ENCODE measurements at places on chromosomes 7 and 10.

GRCh38 chr7:141911391-141911790 lies 4.8 kb upstream of the OR9A4 start:
- no peak for DNase-seq

DNA sequence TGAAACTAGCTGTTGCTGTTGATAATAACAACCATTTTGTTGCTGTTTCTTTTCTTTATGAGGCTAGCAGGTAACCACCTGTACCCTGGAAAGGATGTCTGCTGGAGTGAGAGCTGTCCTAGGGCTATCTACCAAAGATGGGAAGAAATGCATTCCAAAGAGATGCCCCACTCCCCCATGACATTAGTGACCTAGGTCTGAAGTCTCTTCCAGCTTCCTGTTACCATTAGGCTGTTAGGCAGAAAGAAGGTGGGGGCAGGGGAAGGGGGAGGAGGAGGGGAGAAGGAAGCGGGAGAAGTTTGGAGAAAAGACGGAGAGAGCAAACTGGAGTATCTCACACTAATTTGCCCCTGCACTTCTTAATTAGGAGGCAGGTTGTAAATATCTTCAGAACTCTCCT lies 118.5 kb downstream of the ABLIM1 start:
- DNase-seq = no peak

- DNase-seq = no peak
Measured at GRCh38 chr7:1647961-1648672, 22.0 kb upstream of the ELFN1 start.

GRCh38 chr10:42937649-42938180 lies 139.2 kb upstream of the RET start:
- no peak for DNase-seq

- no peak for DNase-seq
Measured at GRCh38 chr10:78960316-78960800, 108.4 kb upstream of the ZMIZ1 start.

- no peak for DNase-seq
Measured at GRCh38 chr10:60032723-60033122, 126.4 kb upstream of the CCDC6 start.

GRCh38 chr7:51187941-51188340 lies 128.7 kb downstream of the COBL start:
- DNase-seq = no peak

DNA sequence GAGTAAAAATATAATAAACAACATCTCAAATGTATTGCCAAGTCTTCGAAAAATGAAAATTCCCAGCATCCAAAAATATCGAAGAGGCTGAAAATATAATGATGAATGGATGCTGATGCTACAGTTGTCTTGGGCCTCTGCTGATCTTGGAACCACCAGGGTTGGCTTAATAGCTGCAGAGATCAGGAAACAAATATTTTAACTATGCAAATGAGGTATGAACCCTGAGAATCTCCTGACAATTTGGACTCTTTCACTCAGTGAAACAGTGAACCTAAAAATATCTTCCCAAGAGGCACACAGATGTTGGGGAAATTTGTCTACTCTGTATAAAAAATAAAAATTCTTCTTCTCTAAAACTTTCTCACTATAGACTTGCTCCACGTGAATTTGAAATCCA lies 97.7 kb upstream of the EGFR start:
- DNase-seq = no peak

DNA sequence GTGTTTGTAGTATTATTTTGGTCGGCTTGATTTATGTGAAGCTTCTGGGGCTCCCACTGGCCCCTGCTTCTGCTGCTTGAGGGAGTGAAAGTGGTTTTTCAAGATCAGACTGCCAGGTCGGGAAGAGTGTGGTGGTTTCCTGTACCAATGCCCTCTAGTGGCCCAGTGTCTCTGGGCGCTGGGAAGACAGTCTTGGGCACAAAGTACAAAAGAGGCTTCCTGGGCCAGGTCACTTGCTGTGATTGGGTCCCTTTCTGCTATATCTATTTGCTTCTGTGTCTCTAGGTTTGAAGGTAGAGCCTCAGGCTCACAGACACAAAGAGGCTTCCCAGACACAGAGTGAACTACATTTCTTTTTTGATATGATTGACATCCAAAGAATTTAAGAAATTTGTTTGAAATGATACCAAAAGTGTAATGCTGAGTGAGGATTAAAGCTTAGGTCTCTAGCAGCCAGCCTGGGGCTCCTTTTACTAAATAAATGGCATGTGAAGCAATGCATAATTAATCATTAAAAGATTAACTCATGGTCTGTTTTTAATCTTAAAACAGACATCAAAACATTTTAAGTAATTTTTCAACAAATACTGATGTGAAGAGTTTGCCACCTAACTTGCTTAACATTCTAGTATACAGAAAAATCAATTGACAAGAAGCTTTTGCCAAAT lies 36.3 kb downstream of the ABCB1 start:
- no peak for DNase-seq

- DNase-seq = no peak
Measured at GRCh38 chr7:157469181-157470016, 132.6 kb downstream of the DNAJB6 start.

GRCh38 chr10:100553929-100554328 lies 18.2 kb downstream of the HIF1AN start:
- no peak for DNase-seq

- no peak for DNase-seq
Measured at GRCh38 chr10:851901-852300, 79.6 kb downstream of the LARP4B start.

GRCh38 chr10:87798082-87798481 lies 19.9 kb downstream of the ATAD1 start:
- DNase-seq = no peak

GRCh38 chr7:29019896-29020295 lies 61.8 kb upstream of the TRIL start:
- no peak for DNase-seq

- DNase-seq = no peak
Measured at GRCh38 chr7:138248609-138249008, 172.3 kb downstream of the AKR1D1 start.

GRCh38 chr10:68046642-68047041 lies 28.4 kb downstream of the HERC4 start:
- DNase-seq = no peak

DNA sequence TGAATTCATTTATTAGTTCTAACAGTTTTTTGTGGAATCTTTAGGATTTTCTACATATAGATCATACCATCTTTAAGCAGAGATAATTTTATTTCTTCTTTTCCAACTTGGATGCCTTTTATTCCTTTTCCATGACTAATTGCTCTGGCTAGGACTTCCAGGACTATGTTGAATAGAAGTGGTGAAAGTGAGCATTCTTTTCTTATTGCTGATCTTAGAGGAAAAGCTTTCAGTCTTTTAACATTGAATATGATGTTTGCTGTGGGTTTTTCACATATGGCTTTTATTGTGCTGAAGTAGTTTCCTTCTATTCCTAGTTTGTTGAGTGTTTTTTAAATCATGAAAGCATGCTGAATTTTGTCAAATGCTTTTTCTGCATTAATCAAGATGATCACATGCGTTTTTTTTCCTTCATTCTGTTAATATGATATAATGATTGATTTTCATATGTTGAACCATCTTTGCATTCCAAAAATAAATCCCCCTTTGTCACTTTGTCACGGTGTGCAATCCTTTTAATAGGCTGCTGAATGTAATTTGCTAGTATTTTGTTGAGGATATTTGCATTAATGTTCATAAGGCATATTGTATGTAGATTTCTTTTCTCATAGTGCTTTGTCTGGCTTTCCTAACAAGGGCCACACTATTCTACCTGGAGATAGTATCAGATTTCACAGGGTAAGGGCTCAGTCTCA lies 92.9 kb downstream of the ZNF467 start:
- DNase-seq = no peak

GRCh38 chr7:26480156-26480555 lies 188.5 kb downstream of the SNX10 start:
- no peak for DNase-seq

DNA sequence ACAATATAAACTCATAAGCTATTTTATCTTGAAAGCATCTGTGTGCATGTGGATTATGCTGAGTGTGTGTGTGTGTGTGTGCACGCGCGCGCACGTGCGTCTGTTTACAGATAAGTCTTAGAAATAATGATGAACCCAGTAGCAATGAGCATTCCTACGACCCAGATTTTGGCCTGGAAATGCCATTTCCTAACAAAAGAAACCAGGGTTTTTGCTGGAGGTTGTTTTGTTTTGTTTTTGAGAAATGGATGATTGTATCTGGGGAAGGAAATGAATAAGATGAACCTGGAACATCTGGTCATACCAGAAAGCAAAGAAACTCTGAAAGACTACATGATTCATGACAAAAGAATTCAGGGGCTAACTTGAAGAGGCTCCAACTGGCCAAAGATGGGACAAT lies 22.1 kb upstream of the LMOD2 start:
- no peak for DNase-seq

DNA sequence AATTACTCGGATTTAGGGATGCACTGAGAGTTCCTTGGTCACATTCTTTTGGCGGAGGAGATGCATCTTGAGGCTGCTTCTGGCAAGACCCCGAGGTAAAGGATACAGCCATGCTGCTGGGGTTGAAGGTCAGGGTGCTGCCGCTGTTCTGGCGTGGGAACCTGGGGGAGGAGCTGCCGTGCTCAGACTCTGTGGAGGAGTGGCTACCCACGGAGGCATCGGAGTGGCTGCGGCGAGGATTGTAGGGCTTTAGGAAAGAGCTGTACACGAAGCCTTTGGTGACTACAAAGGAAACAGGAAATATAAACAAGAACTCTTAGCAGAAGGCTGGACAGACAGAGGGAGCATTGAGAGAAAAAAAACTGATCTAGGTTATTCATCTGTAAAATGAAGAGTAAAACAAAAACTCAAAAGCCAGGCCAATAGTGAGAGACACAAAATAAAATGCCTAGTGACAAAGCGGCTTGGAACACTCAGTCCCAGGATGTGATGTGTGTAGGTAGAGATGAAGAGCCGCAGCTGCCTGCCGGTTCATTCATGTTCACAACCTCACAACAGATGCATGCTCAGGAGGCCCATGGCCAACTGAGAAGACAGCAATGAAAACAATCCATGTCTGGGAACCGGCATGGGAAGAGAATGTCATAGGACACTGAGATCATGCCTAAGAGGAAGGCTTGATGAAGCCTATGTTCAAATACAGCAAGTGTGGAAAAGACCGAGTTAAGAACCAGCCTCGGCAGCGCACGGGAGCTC lies 97.8 kb downstream of the ABCC2 start:
- DNase-seq = no peak

GRCh38 chr7:41699516-41699915 lies 3.4 kb downstream of the INHBA start:
- no peak for DNase-seq

DNA sequence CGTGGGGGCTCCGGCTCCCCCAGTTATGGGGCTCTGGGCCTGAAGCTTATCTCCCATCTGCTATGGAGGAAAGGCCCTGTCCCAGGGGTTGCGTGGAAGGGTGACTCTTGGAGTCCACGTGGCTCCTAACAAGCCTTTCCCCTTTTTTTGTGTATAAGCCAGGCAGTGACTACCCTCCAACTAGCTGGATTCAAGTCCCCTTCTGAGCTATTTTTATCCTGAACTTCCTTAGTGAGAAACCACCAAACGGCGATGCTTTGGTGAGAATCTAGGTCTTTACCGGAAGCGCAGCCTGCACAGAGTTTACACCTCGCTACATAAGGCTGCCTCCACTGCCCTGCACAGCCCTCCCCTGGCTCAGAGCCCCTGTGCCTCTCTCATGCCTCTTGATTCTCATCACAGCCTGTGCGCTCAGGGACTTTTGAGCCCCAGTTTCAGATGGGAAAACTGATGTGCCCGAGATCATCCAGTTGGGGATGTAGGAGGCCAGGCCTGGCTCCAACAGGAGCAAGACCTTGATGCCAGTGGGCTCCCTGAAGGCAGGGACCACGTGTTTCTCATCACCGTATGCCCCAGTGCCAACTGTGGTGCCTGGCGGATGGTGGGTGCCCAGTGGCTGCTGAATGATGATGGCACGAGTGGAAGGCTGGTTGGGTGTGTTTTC lies 102.3 kb upstream of the PPIF start:
- DNase-seq = no peak

GRCh38 chr7:45457591-45457990 lies 116.6 kb upstream of the ADCY1 start:
- no peak for DNase-seq

DNA sequence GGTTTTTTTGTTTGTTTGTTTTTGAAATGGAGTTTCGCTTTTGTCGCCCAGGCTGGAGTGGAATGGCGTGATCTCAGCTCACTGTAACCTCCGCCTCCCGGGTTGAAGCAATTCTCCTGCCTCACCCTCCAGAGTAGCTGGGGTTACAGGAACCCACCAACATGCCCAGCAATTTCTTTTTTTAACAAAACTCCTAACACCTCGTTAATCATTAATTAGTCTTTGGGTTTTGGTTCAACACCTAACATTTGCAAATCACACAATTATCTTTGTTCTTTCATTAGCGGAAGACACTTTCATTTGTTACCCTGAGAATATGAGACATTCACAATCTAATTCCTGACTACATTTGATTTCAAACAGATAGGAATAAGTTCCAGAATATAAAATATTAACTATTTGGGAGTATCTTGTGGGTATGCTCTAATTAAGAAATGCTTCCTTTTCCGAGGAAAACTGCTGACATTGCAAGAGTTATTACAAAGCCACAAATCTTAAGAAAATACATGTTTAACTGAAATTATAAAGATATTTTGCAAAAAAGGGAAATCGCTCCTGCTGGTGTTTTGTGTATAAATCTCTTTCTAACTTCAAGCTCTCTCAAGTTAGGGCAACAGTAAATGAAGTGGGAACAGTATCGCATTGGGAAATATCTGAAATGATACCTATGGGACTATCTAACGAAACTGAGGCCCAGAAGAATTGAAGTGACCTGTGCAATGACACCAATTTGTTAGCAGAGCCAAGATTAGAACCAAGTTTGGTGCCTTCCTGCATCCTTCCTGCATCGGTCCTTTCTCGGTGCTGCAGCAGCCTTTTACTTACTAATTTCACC lies 1.2 kb upstream of the LSM8 start:
- no peak for DNase-seq

GRCh38 chr7:143323653-143324052 lies 7.7 kb downstream of the CLCN1 start:
- DNase-seq = no peak

DNA sequence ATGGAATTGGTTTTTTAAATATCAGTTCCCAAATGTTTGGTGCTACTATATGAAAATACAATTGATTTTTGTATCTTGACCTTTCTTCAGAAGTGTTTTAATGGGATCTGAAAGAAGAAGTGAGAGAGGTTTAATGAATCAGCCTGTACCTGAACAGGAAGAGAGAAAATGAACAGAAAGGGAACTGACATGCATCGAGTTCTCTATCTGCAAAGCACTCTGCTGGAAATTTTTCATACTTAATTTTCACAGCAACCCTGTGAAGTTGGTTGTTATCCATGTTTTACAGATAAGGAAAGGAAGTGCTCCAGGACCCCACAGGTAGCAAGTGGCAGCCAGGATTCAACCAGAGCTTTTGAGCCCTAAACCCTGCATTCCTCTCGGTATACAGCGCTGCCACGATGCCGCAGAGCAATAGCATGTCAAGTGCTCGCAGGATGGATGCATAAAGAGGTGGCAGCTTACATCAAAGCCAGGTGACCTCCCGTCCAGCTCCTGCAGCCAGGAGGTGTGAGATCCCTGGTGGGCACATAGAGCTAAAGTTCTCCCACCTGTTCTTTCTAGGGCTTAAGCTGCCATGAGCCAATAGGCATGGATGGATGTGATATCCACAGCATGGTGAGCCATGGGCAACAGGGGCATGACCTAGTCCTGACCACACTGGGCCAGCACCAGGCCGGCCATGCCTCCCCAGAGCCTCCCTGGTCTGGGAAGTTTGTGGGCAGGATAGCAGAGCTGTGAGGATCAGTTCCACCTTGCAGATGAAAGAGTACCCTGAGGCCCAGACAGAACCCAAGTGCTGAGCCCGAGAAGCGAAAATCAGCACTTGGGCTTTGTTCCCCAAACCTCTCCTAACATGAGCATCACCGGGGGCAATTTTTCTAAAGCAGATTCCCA lies 57.2 kb downstream of the CALML3 start:
- no peak for DNase-seq

GRCh38 chr10:114930320-114930719 lies 7.7 kb upstream of the TRUB1 start:
- DNase-seq = no peak
